Progenitor cell of endocrine pancreas (in vitro differentiated cells): ENCODE measurements at places on chromosomes 12 and 14. TPM values are rescaled to one million over a fixed set of nuclear protein-coding genes. Genes with fewer than 3 reads are reported as not detected.

DNA sequence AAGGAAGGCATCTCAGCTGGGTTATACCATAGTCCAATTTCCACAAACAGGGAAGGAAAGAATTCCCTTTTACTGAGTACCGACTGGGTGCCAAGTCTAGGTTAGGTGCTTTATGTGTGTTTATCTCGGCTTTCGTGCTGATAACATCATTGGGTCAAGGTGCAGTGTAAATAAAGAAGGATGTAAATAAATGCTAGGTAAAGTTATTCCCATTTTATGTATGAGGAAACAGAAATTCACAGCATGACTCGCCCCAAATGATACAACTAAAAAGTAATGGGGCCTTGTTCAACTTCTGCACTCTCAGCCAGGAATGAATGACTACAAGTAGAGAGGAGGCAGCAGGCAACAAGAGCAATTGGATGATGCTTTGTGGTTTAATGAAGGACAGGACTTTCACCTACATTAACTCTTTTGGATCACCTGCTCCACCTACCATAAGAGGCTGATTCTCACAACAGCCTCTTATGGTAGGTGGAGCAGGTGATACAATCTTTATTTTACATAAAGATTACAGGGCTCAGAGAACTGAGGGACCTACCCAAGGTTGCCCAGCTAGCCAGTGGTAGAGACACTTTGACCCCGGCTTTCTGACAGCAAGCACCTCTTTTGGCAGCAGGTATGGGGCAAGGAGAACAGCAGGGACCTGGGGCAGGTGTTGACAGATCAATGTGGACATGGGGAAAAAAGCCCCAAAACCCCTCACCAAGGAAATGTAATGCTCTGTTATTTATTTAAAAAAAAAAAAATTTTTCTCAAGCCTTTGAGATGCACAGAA lies 213.4 kb upstream of the NUDT4 start:
- no peak for DNase-seq

DNA sequence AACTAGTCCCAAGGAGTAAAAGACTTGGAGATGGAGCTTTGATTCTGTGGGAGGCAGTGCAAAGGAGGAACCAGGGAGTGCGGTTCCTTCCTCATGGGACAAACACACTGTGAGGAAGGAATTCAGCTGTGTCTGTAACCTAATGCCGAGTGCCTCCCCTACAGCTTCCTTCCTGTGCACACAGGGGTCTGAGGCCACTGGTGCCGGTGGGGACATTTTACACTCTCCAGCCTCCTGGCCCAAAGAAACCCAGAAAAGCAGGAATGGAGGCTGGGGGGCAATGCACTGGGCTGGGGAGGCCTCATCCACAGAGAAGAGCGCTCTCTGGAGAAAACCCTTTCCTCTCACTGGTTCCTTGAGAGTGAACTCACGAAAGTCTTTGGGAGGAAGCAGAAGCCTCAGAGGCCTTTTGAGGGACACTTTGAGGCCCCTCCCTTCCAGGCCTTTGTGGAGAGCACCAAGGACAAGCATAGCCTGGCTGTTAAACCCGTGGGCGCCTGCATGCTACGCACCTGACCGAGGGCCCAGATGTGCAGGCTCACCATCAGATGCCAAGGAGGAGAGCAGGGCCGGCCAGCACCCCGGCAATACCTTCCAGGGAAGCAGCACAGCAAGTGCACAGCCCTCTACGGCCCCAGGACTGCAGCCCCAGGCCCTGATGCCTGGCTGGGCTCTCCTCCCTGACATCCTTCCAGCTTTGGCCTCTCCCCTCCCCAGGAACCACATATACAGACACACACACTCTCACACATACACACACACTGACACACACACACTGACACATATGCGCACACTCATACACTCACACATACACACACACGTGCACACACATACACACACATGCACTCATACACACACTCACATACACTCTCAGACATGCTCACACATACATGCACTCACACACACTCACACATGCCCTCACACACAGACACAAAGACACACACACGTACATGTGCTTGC lies 52.0 kb downstream of the NFKBIA start:
- no peak for DNase-seq

Gene SLC6A13
- total RNA-seq, result 0.60 and 0.98 TPM in 2 replicates

Gene NEUROD4
- not detected in 2 replicates for total RNA-seq
